ENCODE measurements at places on chromosomes 16 and 17. TPM values are rescaled to one million over a fixed set of nuclear protein-coding genes. Genes with fewer than 3 reads are reported as not detected.

Gene SPATA32
- total RNA-seq: not detected

Gene ITGAX
- 1.1 TPM for total RNA-seq

Gene CMTM2
- not detected for total RNA-seq

Gene DBNDD1
- total RNA-seq: 13.6 TPM

Gene FAHD1
- total RNA-seq: 86.2 TPM

Gene ASPHD1
- total RNA-seq: 0.33 TPM

Gene ZNF287
- 2.9 TPM for total RNA-seq

Gene SLC13A2
- not detected for total RNA-seq

Gene SLFN12
- 48.2 TPM for total RNA-seq

Gene OR2C1
- not detected for total RNA-seq

Gene C16orf46
- not detected for total RNA-seq

Gene KRTAP9-3
- total RNA-seq: not detected

Gene TMEM204
- total RNA-seq: 39.1 TPM

Gene GUCY2D
- total RNA-seq: not detected

Gene MT4
- not detected for total RNA-seq

Gene ZC3H18
- total RNA-seq: 15.7 TPM

Gene TBC1D3H
- total RNA-seq: not detected

Gene DLX4
- not detected for total RNA-seq

Gene KRT13
- total RNA-seq: not detected

Gene TBC1D28
- total RNA-seq: not detected

Gene ARSG
- total RNA-seq: 7.9 TPM

Gene STAT5A
- total RNA-seq: 30.4 TPM

Gene NLRC3
- 1.9 TPM for total RNA-seq

Gene SMTNL2
- not detected for total RNA-seq

Gene ATP6V0A1
- total RNA-seq: 32.6 TPM

Gene OR4D1
- not detected for total RNA-seq

Gene MNT
- 8.2 TPM for total RNA-seq

Gene TEDC2
- total RNA-seq: 10.1 TPM

Gene MT1E
- total RNA-seq: 97.3 TPM

Gene NGFR
- not detected for total RNA-seq

Gene CHST4
- not detected for total RNA-seq

Gene CTU2
- total RNA-seq: 36.6 TPM

Gene FBXO39
- total RNA-seq: 5.9 TPM

Gene SPEM1
- not detected for total RNA-seq

Gene CRYBA1
- total RNA-seq: not detected

Gene SOX8
- 0.65 TPM for total RNA-seq

Gene TMIGD1
- not detected for total RNA-seq

Gene HCRT
- not detected for total RNA-seq

Gene TMC7
- total RNA-seq: 8.8 TPM

Gene MIF4GD
- 13.7 TPM for total RNA-seq

Gene ENPP7
- not detected for total RNA-seq

Gene IL17C
- total RNA-seq: 0.33 TPM

Gene PRSS33
- total RNA-seq: not detected

Gene NOG
- total RNA-seq: 3.9 TPM

Gene SLFN13
- 2.3 TPM for total RNA-seq

Gene AIPL1
- total RNA-seq: not detected

Gene SHISA9
- total RNA-seq: not detected

Gene NPIPA8
- 0.19 TPM for total RNA-seq

Gene ALOX15B
- total RNA-seq: not detected

Gene TBC1D3I
- total RNA-seq: 0.57 TPM

Gene ST6GALNAC1
- not detected for total RNA-seq

Gene KCNH4
- total RNA-seq: under 0.01 TPM

Gene CDH13
- total RNA-seq: 235 TPM

Gene TNP2
- total RNA-seq: not detected

Gene TSEN54
- total RNA-seq: 10.0 TPM

Gene ALOX12B
- total RNA-seq: not detected

Gene DNAH2
- total RNA-seq: 0.10 TPM

Gene CCL11
- not detected for total RNA-seq

Gene RSAD1
- total RNA-seq: 28.4 TPM

Gene MT3
- total RNA-seq: not detected

All from vein endothelial cell (primary cell).